Activated CD4-positive, CD25-positive, alpha-beta regulatory T cell treated with anti-CD3 and anti-CD28 coated beads, Interleukin-2, amount 50 U/mL, for 16 hours (primary cell): ENCODE measurements at places on chromosomes 3 and 15.

DNA sequence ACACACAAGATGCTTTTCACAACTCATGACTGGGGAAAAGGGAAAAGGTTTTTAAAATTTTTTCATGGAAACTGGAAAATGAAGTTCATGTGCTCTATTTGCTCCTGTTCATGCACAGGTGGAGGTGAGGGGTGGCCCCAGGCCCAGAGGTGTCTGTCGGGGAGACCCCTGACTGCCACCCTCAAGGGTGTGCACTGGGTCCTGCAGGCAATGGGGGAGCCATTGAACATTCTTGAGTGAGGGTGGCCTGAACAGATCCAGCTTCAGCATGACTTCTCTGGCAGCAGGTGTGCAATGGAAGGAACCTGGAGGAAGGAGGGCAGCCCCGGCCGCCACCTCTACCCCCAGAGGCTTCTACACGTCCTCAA lies 145.3 kb upstream of the IQSEC1 start:
- DNase-seq, result no peak

DNA sequence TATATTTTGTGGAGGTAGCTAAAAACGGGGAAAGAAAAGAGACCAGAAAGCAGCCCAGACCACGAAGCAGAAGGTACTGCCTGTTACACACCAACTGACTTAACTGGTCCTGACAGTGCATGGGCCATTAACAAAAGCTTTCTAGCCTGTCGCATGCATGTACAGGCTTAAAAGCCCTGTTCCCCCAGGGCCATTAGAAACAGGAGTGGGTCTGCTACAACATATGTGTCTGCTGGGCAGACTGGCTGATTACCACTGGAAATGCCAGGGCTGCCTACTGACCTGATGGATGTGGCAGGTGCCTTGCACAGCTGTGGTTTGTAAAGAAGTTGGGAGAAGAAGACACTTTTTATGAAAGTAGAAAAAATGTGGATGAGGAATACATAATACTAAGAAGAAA lies 137.4 kb downstream of the GAP43 start:
- DNase-seq, result no peak

- no peak for DNase-seq
Measured at GRCh38 chr3:60217156-60217911, 1033.9 kb downstream of the FHIT start.

- no peak for DNase-seq
Measured at GRCh38 chr3:179898024-179898423, 138.7 kb downstream of the PEX5L start.

- no peak for DNase-seq
Measured at GRCh38 chr3:13457593-13457992, 22.5 kb upstream of the HDAC11 start.

- no peak for DNase-seq
Measured at GRCh38 chr3:154898443-154898842, 181.7 kb upstream of the MME start.

GRCh38 chr15:45274636-45275380 lies 22.8 kb downstream of the SLC28A2 start:
- DNase-seq, result no peak

- DNase-seq, result no peak
Measured at GRCh38 chr3:151175952-151176351, 27.1 kb downstream of the GPR171 start.

GRCh38 chr3:23640471-23641146 lies 165.1 kb upstream of the UBE2E1 start:
- DNase-seq, result no peak

GRCh38 chr15:51093839-51094605 lies 684 bp downstream of the TNFAIP8L3 start:
- DNase-seq, result no peak

DNA sequence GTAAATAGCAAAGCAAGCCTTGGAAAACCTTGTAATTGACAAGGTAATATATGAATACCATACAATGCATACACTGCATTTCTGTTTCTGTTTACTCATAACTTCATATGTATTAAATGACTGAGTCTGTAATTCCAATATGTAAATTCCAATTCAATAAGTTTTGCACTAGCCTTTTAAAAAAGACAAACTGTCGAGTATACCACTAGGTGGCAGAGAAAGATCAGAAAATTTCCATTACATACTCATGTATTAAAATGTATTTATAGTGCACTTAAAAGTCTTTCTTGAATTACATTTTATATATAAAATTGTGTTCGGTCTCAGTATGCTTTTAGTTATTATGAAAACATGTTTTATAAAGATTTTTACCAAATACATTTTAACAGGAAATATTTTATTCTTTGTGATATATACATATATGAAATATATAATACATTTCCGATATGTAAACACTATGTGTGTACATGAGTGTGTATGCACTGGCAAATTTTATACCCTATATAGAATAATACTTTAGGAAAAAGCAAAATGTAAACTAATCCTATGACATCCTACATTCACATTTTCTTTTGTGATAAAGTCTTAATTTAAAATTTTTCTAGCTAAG lies 216.8 kb downstream of the VGLL3 start:
- DNase-seq, result no peak

DNA sequence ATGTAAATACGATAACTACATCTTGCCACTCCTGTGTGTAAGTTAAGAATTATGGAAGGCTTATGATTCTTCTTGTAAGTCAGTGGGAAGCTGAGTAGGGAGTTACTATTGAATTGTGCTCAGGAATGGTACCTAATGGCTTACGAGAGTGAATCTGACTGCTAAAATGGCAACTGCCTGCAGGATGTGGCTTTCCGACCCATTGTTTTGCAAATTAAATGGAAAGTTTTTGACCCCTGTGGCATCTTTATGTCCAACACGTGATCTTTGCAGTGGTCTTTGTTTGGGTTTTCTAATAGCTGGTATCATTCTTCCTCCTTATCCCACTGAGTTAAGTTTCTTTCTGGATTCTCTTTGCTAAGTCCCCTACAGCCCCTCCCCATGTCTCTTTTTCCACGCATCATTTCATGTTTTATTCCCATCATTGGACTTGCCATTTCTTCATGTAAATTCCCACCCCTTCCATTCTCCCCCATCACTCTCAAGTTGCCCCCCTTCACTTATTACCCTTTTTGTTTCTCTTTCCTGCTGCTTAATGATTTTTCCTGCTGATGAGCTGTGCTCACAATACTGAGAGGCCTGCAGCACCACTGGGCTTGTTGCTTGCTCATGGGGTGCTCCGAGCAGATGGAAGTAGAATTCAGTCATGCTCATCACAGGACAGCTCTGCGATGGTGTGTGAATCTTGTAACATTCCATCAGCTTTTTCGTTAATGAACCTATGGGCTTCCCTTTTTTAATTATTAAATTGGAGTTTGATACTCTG lies 428.2 kb upstream of the IL12A start:
- no peak for DNase-seq

- no peak for DNase-seq
Measured at GRCh38 chr3:30440880-30441279, 165.5 kb upstream of the TGFBR2 start.

DNA sequence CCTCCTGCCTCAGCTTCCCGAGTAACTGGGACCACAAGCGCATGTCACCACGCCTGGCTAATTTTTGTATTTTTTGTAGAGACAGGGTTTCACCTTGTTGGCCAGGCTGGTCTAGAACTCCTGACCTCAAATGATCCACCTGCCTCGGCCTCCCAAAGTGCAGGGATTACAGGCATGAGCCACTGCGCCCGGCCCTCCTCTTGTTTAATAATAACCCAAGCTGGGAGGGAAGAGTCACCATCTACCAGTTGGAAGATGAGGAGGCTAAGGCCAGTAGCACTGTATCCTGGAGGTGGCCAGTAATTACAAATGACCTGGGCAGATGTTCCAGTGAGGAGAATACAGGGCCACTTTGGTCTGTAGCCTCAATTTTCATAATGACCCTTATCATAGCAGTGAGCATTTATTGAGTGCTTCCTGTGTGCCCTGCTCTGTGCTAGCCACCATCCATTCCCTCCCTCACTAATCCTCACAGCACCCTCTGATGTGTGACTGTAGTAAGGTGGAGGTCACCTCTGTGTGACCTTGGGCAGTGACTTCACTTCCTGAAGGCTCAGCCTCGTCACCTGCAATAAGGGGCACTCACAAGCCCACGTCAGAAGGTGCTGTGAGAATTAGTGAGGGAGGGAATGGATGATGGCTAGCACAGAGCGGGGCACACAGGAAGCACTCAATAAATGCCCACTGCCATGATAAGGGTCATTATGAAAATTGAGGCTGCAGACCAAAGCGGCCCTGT lies 64.2 kb downstream of the ABTB1 start:
- no peak for DNase-seq

- no peak for DNase-seq
Measured at GRCh38 chr3:86984271-86984670, 6.7 kb downstream of the VGLL3 start.

DNA sequence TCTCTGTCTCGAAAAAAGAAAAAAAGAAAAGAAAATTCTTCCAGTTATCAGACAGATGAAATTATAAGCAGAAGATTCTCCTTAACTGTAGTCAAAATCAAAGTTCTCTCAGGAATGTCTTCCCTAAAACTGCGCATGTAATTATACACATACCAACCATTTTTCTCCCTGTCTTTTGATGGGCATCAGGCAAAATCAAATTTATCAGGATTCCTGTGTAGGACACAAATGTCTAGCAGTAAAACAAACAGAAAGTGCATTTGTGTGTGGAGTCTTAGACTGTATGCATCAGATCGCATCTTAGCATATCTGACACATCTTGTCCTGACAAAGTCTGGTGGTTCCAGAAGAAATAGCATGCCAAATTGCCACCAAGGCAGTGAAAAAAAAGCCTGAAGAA lies 3.9 kb upstream of the ARPIN start:
- DNase-seq, result no peak

DNA sequence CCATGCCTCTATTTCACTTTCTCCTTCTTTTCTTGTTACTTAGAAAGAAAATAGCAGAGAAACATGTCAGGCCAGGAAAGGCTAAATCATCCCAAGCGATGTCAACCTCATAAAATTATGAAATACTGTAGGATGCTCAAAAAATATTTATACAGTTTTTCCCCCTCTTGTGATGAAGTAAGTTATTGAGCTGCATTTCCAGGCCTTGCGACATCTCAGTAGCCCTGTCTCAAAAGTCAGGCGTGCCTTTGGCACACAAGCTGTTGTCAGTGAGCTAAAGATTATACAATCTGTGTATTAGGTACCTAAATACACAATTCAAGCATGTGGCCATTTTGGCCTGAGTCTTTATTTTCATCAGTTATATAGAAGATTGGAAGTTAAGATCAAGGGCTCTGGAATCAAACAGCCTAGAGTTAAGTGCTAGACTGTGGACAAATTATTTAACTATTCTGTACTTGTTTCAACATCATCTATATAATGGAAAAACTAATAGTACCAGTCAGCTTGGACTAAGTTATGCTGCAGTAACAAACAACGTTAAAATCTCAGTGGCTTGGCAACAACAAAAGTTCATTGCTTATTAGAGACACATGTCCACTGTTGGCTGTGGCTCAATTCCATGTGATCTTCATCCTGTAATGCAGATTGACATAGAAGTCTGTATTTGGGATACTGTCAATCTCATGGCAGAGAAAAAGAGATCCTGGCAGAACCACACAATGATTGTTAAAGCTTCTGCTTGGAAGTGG lies 406.4 kb upstream of the PROK2 start:
- no peak for DNase-seq

GRCh38 chr15:92343924-92344643 lies 49.6 kb upstream of the ST8SIA2 start:
- DNase-seq, result no peak

DNA sequence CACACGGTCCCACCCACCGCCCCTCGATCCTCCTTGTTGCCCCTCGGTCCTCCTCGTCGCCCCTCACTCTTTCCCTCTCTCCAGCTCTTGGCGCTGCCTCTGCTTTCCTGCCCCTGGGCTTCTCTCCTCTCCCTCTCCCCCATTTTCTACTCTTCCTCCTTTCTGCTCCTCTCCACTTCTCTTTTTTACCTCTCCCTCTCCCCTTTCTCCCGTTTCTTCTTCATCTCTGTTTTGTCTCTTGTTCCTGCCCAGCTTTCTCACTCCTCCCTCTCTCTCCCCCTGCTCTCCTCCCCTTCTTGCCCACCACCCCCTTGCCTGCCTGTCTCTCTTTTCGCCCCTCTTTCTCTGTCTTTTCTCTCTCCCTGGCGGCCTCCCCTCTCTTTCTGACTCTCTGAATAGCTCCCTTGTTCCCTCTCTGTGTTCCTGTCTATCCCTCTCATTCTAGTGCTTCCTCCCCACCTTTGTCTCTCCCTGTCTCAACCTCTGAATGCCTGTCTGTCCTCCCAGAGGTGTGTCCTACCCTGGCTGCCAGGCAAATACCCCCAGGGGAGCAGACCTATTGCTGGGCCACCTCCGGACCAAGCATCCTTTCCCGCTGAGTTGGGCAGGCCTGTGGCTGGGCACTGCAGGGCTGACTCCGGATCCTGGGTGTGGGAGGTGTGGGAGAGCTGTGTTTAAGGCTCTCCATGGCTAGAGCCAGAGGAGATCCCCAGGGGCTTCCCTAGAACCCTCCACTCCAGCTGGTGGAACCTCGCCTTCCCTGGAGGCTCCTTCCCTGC lies 41.0 kb downstream of the EPHB3 start:
- DNase-seq, result no peak

GRCh38 chr3:46527239-46527638 lies 29.5 kb downstream of the RTP3 start:
- no peak for DNase-seq

GRCh38 chr3:133849346-133849745 lies 43.7 kb downstream of the SRPRB start:
- DNase-seq, result no peak

- DNase-seq, result no peak
Measured at GRCh38 chr3:147713234-147714133, 304.3 kb downstream of the ZIC1 start.

GRCh38 chr3:138199851-138200250 lies 12.8 kb downstream of the ARMC8 start:
- no peak for DNase-seq

- no peak for DNase-seq
Measured at GRCh38 chr15:98620020-98620419, 28.3 kb upstream of the IGF1R start.

DNA sequence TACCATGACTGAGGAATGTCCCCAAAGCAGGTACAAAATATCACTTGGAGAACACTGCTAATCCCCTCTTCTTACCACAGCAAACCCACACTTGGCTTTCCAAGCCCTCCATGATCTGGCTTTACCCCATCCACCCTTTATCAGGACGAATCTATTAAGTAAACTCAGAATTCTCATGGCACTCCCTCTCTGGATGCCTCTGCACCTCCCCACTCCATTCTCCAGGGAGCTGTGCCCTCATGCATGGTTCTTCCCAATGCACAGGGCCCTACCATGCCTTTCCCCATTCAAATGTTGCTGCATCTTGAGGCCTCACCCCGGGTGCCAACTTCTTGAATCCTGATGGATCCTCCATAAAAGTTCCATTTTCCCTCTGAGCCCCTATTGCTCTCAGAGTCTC lies 2.3 kb downstream of the LYZL4 start:
- no peak for DNase-seq

- DNase-seq, result no peak
Measured at GRCh38 chr3:58058361-58059263, 50.4 kb downstream of the FLNB start.

GRCh38 chr3:186509423-186509822 lies 34.8 kb downstream of the CRYGS start:
- no peak for DNase-seq
